HCT116 (cell line): ENCODE measurements at places on chromosomes 4 and X. TPM values are rescaled to one million over a fixed set of nuclear protein-coding genes. Genes with fewer than 3 reads are reported as not detected.

- DNase-seq = no peak
These were observed 6.9 kb upstream of the NSD2 start for GRCh38 chr4:1864076-1865008.

BEX5 gene
- not detected for total RNA-seq

IQSEC2 gene
- 20.7 TPM for total RNA-seq

PDZD4 gene
- total RNA-seq = 0.30 TPM

RIBC1 gene
- total RNA-seq = 0.61 TPM

DNA sequence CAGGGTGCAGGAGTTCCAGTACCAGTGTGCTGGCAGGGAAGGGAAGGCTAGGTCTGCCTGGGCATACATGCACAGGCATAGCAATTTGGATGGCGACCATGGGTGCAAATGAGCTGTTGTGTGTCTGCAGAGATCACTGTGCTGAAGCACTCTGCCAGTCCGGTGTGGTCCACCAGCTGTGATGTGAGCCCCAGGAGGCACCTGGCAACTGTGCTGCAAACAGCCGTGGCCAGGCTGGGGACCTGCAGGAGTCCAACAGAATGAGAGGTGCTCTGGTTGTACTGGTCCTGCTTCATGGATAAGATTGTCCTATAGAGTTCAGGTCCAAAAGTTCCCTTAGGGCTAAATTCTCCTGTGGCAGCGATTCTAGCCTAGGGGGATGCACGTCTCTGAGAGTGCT is 6.1 kb downstream of the FAM47A start:
- no peak for DNase-seq

DNA sequence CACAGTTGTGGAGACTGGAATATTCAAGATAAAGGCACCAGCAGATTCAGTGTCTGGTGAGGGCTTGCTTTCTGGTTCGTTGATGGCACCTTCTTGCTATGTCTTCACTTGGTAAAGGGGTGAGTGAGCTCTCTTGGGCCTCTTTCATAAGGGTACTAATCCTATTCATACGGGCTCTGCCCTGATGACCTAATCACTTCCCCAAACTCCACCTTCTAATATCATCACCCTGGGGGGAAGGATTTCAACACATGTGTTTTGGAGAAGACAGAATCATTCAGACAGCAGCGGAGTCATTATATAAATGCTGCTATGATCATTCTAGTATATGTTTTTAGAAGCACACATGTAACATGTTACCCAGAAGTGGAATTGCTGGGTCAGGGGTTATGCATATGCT is 295.3 kb upstream of the CTSO start:
- DNase-seq = no peak

GRCh38 chr4:100977274-100977673 is 370.1 kb downstream of the PPP3CA start:
- DNase-seq = no peak

NCAPG gene
- total RNA-seq = 79.4 TPM

GRCh38 chr4:103802766-103803165 is 83.0 kb upstream of the TACR3 start:
- no peak for DNase-seq

- no peak for DNase-seq
These were observed 276.3 kb upstream of the LDB2 start for GRCh38 chr4:17174751-17175150.

GRCh38 chr4:165602621-165603020 is 223.8 kb downstream of the CPE start:
- no peak for DNase-seq

- DNase-seq = no peak
These were observed 68.5 kb downstream of the NDNF start for GRCh38 chr4:121003863-121004262.

GRCh38 chr4:52711834-52712250 is 39.4 kb downstream of the ERVMER34-1 start:
- no peak for DNase-seq

PRKG2 gene
- 2.1 TPM for total RNA-seq

DNA sequence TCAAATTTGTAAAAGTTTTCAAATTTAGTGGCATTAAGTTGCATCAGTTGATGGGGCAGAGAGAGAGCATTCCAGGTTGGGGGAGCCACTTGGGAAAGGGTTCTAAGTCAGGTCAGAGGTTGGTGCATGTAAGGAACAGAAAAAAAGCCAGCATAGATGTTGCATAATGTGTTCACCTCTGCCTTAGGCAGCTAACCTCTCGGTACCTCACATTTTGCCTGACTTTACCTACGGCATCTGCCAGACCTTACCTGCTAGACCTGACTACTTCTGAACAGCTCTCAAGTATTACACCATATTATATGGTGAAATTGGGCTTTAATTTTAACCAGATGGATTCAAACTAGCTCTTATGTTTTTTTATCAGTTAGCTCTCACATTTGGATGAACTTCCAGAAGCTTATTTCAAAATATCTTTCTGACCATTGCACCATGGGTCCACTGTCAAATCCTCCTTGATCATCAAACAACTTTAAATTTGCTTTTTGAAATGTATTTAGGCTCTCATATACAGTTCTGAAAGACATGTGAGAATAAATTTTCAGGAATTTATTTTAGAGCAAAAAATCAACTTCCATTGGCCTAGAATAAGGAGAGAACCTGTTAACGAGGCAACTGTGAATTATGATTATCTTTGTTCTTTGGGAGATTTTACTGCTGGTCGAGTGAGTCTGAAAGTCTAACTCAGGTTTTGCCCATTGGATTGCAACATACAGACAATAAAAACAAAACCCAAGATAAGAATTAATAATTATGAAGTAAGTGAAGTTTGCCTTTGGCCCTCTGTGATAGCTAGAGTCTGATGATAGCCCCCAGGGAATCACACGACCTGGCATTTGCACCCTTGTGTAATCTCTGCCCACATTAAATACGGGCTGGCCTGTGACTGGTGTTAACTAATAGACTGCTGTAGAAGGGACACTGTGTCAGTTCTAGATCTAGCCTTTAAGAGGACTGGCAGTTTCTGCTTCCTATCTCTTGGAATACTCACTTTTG is 7.6 kb upstream of the CXorf66 start:
- DNase-seq = no peak
